ENCODE measurements at places on chromosomes 4 and X.

DNA sequence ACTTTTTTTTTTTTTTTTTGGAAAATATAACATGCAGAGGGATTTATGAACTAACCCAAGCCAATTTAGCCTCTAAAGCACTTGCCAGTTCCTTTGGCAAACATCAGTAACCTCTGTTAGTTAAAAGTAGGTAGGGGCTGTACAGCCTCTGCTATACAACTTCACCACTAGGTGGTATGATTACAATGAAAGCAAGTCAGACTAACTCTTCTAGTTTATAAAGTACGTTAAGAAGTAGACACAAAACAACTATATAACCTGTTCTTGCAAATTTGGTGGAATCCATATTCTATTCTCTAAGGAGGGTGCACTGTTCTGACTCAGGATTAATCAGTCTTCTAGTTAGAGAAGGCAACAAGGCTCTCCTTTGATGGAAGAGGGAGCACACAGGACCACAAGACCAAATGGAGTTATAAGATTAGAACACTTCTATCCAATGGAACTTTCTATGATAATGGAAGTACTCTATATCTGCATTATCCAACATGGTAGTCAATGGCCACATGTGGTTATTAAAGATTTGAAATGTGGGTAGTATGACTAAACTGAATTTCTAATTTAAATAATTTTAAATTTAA is 12.8 kb downstream of the AIMP1 start:
- DNase-seq: no peak

GRCh38 chr4:26955241-26955640 is 94.6 kb downstream of the STIM2 start:
- DNase-seq: no peak

GRCh38 chr4:63017300-63017699 is 1392.0 kb downstream of the TECRL start:
- no peak for DNase-seq

- DNase-seq: no peak
These were observed 422.2 kb downstream of the PDHA2 start for GRCh38 chr4:96262057-96262456.

DNA sequence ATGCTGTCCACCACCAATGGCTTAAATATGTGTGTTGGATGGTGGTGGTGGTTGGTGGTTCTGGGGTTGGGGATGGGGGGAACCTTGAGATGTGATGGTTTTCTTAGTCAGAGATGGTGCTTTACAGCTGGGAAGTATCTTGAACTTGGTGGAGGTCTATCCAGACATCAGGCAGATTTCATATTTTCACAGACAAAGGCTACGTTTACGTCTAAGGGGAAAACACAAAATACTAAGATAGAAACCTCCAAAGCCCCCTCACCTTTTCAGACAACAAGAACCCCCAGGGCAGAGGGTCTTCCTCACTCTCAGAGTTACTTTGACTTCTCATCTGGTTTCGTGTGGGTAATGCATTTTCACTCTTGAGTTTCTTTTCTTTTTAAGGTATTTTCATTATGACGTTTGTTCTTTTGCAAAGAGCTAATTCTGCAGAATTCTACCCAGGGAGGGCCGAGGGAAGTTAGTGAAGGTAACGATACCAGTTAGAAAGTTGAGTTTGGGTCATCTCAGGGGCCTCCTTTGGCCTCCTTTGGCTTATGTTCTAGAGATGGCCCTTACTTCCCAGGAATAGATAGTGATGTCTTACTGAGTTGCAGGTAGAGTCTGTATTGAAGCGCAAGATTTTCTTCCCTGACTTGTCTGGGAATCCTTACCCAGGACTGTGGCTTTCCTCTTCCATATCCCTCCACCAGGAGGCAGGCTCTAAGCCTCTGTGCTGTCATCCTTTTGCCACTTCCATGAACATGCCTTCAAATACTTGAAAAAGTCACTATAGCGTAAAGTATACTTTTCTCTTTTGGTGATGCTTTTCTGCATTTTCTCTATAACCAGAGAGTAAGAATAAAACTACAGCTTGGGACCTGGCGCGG is 31.9 kb downstream of the RHOH start:
- peak; percentile 59 for DNase-seq

DNA sequence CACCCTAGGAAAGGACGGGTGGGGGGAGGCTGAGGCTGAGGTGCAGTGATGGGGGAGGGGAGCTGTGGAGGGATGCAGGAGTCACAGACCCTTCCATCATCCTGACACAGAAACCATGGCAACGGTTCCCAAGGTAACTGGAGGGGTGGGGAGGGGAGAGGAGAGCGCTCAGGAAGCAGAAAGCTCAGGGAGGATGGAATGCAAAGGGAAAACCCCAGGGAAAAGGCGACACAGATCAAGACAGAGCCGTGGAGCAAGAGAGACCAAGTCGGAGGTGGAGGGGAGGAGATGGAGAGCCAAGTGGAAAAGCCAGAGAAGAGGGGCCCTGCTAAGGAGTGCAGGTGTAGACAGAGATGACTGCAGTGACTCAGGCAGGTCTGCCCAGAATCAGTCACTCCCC is 14.5 kb downstream of the L1CAM start:
- no peak for DNase-seq

- DNase-seq: no peak
These were observed 29.4 kb upstream of the CENPU start for GRCh38 chr4:184763150-184763780.

DNA sequence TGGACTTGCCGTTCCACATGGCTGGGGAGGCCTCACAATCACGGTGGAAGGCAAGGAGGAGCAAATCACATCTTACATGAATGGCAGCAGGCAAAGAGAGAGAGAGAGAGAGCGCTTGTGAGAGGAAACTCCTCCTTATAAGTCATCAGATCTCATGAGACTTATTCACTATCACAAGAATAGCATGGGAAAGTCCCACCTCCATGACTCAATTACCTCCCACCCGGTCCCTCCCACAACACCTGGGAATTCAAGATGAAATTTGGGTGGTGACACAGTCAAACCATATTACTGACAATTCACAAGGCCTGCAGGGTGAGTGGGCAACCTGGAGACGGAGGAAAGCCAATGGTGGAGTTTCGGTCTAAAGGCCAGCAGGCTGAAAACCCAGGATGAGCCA is 394.3 kb upstream of the TRAM1L1 start:
- DNase-seq: peak; percentile 27

GRCh38 chr4:149158817-149159216 is 656.8 kb downstream of the IQCM start:
- DNase-seq: no peak

DNA sequence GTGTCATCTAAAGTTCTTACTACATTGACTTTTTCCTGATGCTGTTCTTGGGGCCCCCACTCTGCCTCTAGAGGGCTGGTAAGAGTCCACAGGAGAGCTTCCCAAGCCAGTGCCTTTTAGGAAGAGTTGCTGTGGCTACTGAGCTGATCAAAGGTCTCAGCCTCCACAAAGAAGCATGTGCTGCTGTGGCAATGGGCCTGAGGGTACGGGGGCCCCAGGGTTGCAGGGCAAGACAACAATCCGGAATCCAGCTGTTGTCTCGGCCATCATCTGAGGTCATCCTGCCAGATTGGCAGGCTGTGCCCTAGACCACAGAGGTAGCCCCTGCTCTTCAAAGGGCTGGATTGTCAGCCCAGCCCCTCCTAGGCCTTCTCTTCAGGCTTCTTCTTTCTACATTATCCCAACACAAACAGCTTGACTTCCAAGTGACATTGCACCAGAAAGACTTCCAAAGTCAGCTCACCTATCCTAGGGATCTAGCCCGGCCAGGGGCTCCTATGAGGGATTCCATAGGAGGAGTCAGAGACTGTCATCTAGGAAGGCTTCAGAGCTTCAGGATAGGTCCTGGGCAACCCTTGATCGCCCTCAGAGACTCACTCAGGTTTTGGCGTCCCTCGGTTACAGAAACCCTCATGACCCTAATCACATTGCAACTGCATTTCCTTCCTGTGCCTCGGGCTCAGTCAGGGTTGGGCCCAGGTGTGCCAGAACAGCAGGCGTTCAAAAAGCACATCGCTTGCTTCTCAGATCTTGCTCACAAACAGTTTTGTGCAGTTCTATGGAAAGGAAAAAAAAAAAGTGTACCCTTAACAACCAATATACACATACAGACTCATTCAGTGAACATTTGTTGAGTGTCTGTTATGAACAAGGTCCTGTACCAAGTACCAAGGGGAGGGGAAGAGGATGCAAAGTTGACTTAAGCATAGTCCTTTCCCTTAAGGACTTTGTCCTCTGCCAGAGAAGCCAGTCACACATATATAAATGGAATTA is 27.8 kb downstream of the SLC25A5 start:
- DNase-seq: no peak

- DNase-seq: no peak
These were observed 15.9 kb downstream of the TMEM192 start for GRCh38 chr4:165096776-165097175.

GRCh38 chr4:147194114-147194513 is 248.4 kb upstream of the TTC29 start:
- no peak for DNase-seq

- no peak for DNase-seq
These were observed 298.3 kb downstream of the HS3ST1 start for GRCh38 chr4:11130195-11130970.

DNA sequence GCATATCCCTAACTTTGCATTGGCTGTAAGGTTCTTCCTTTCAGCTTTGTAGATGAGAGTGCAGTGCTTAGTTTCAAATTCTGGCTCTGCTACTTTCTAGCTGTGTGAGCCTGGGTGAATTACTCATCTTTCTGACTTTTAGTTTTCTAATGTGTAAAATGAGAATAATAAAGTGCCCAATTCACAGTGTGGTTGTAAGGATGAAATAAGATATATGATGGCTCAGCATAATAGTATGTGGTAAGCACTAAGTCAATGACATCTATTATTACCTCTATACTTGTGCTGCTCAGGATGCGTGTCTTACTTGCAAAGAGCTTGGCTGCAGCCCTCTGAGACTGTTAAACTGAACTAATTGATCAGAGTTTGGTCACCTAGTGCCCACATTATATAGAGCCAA is 30.6 kb upstream of the ETNPPL start:
- no peak for DNase-seq

GRCh38 chr4:139728840-139729239 is 63.2 kb downstream of the MGST2 start:
- no peak for DNase-seq

DNA sequence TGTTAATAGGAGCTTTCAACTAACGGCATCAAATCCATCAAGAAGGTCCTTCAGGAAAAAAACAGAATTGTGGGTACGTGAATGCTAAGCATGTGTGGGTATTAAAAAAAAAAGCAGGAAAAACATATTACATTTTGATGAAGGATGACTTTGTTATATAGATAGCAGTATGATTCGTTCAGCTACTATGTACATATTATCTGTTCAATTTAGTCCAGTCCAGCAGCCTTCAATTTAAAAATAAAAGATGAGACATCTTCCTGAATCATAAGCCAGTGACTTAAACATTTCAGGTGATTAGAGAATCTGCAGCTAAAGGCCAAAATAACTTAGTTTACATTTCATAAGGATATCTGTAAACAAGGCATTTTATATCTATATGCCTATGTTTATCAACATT is 63.4 kb downstream of the LCORL start:
- no peak for DNase-seq

DNA sequence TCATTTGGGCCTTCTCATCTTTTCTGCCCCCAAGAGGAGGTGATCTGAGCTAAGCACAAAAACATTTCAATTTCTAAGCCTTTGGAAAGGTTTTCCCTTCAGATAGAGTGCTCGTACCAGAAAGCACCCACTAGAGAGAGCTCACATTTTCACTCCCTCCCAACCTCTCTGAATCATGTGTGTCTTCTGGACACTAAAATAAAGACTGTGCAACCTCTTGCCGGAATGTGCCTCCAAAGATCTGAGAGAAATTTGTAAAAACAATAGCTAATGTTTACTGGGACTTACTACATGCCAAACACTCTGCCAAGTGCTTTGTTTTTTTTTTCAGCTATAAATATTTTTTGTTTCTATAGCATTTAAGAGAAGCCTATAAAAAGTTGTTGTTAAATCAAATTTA is 120.6 kb upstream of the LNX1 start:
- no peak for DNase-seq

- DNase-seq: no peak
These were observed 499.1 kb upstream of the SLIT2 start for GRCh38 chr4:19752599-19752998.

GRCh38 chrX:9905288-9905687 is 61.9 kb upstream of the CLDN34 start:
- no peak for DNase-seq

GRCh38 chrX:42385730-42386129 is 392.2 kb downstream of the PPP1R2C start:
- DNase-seq: no peak

DNA sequence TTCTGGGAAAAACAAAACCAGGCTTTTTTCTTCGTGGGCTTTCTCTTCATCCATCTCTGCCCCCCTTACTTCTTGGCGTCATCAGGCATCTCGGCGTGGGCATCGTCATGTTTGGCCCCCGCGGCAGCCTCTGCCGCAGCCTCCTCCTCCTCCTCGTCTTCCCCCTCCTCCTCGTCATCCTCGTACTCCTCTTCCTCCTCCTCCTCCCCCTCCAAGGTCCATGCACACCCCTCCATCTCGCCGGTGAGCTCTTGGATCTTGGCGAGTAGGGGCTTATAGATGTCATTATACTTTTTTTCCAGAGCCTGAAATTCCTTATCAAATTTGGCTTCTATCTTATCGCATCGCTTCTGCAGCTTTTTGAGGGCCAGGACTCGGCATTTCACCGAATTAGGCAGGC is 488 bp downstream of the NAP1L5 start:
- DNase-seq: peak; percentile 14

DNA sequence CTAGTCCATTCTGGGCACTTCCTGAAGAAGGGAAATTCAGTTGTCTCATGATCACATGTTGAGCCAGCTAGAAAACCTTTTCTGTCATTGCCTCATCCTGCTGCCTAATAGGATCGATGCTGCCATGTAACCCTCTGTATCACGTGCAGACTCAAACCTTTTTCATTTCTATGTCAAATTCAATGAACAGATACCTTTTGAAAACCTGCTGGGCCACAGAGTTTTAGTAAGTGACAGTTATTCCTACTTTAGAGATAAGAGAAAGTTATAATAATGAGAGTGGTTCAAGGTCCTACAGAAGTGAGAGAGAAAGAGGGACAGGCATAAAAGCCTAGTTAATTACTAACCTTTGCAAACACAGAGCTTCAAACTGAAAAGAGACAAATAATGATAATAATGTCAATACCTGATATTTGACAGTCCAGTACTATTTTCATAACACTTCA is 46.0 kb downstream of the MAOA start:
- DNase-seq: no peak

DNA sequence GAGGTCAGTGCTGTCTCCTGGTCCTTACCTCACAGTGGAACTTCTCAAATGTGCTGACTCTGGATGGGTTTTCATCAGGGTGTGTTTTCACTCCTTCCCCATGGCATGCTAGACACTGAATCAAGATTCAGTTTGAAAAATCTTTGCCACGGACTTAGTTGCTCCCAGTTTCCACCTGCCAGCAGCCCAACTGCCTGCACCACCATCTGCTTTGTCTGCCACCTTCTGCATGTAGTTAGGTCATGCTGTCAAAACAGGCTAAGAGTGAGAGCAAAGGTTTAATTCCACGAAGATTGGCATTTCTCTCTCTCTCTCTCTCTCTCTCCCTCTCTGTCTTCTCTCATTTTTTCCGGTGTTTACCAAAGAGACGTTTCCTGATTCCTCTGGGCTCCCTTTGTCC is 258.0 kb upstream of the EDNRA start:
- no peak for DNase-seq
